ENCODE measurements at places on chromosomes 6 and 20.

- peak; percentile 84 for DNase-seq
Observed at GRCh38 chr6:150599199-150600009, at the start of gene PLEKHG1. Gene PLEKHG1 (plus strand): TSS chr6:150599885. CDS start chr6:150733682, 133,797 bp downstream.

DNA sequence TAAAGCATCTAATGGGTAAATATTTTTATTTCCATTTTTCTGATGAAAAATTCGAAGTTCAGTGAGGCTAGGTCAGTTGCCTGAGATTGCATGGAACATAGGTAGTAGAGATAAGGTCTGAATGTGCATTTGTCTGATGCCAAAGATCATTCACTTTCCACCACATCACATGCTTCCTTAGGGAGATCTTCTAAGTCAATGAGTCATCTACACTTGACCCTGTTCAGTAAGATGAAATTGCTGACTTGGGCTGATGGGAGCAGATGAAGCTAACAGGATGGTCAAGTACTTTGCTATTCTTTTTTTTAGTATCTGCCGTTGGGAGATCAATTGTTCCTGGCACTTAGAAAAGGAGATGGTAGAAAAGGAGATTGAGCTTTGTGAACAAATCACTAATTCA is 511.3 kb downstream of the PHF3 start:
- no peak for DNase-seq

GRCh38 chr20:62248890-62249560 is 10.7 kb downstream of the OSBPL2 start:
- DNase-seq, result no peak

- DNase-seq, result no peak
Observed at GRCh38 chr20:63488315-63489251, 10.3 kb downstream of the EEF1A2 start.

- DNase-seq, result peak; percentile 0
Observed at GRCh38 chr20:51434580-51435247, 107.8 kb downstream of the NFATC2 start.

- DNase-seq, result no peak
Observed at GRCh38 chr20:6134592-6134991, 11.8 kb upstream of the FERMT1 start.

DNA sequence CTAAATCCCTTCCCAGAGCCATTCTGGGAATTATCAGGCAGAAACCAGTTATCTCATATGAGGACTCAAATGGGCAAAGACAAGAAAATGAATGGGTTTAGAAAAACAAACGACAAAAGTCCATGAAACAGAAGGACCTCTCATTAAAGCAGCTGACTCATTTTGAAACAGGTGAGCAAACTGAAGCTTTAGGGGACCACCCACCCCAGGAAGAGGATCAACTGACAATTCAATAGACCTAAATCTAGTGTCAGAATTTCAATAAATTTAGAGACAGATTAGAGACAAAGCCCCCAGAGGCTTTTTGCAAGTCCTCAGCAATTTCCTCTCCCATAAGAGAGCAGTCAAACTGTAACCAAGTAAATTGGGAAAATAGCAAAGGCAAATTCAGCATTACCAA is 333.8 kb downstream of the PTPRT start:
- no peak for DNase-seq

GRCh38 chr6:44762496-44762895 is 375.0 kb downstream of the CDC5L start:
- DNase-seq, result no peak

DNA sequence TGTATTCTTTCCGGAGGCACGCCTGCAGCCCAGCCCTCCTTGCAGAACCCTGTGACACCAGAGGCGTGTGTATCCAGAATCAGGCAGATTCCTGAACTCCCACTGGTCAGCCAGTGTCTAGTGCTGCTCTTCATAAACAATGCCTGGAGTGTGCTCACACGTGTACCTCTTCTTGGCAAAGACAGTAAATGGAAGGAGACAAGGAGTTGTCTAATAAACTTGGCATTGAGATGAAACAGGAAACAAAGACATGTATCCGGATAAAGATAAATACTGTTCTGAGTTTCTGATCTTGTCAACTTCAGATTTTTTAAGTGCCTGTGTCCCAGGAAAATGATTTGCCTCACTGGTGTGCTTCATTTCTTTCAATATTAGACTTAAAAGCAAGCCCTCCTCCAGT is 1.7 kb downstream of the RPS6KA2 start:
- DNase-seq, result no peak

GRCh38 chr6:30626484-30627366 is at the start of gene ATAT1:
Gene ATAT1 (plus strand): TSS chr6:30626874.
- peak; percentile 93 for DNase-seq
